ENCODE measurements at places on chromosomes 7 and 10.

DNA sequence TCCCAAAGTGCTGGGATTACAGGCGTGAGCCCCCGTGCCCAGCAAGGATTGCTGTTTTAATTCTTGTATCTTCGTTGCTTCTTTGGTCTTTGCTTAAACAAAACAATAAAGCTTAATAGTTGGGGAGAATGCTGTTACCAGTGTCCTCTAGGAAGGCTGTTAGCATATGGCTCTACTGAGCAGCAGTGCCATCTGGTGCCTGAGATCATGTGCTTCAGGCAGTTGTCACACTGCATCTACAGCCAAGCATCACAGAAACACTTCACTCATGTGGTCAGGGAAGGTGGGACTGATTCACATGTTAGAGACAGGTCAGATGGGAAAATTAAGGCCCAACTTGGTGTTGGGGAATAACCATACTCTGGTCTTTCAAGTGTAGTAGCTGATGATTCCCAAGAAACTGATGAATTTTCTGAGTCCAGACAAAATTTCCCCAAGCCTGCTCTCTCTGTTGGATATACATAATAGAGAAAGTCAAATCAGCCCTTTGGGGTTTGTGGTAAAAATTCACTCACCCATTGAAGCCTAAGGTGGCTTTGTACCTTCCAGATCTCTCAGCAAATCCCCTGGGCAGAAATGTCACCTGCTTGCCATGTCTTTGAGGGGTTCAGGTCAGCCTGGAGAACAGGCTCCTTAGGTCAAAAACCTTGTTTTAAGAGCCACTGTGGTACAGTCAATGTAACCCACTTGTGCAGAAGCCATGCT, 28.4 kb downstream of the UBE2D4 start:
- DNase-seq, result peak; percentile 50

GRCh38 chr10:79416578-79417255, 28.7 kb downstream of the ZCCHC24 start:
- DNase-seq, result no peak

- DNase-seq, result no peak
Observed at GRCh38 chr7:111756687-111757178, 194.4 kb upstream of the IMMP2L start.

DNA sequence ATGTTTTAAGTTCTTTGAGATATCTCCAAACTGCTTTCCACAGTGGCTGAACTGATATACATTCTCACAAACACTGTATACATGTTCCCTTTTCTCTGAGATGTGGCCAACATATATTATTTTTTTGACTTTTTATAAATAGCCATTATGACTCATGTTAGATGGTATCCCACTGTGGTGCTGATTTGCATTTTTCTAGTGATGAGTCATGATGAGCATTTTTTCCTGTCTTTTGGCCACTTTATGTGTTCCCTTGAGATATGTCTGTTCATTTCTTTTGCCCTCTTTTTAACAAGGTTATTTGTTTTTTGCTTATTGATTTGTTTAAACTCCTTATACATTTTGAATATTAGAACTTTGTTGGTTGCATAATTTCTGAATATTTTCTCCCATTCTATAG, 1055.1 kb downstream of the NXPH1 start:
- no peak for DNase-seq

DNA sequence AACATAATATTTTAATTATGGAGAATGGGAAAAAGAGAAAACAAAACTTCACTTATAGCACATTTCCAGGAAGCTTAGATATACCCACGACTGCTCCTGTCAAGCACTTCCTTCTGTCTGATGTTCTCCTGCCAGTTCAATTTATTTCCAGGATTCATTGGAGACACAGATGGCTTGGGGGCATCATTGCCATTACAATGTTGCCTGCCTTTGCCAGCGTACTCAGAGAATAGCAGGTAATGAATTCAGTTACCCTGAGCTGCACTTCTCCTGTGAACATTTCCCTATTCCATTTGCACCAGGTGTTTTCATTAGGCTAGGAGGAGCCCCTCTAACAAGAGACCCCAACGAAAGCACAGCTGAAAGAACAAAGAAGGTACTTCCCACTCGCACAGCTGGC, 33.7 kb downstream of the INSIG1 start:
- no peak for DNase-seq

DNA sequence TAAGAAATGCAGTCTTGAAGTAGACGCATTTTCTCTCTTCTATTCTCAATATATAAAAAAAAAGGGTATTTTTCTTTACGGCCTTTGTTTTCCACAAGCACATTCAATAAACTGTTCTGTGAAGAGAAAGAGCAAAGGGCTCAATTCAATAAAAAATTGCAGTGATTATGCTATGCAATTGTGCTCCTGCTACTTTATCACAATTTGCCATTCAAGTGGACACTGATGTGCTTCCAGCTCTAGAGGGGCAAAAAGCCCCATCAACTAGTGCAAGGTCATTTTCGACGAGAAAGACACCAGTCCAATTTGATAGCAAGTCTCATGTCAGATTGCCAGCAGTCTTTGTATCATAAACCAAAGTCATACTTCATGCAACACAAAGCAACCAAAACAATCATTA, 82.6 kb upstream of the THSD7A start:
- no peak for DNase-seq

- DNase-seq, result no peak
Observed at GRCh38 chr10:121800831-121801230, 127.0 kb downstream of the ATE1 start.

- peak; percentile 63 for DNase-seq
Observed at GRCh38 chr10:69515699-69516259, 57.4 kb downstream of the NEUROG3 start.

DNA sequence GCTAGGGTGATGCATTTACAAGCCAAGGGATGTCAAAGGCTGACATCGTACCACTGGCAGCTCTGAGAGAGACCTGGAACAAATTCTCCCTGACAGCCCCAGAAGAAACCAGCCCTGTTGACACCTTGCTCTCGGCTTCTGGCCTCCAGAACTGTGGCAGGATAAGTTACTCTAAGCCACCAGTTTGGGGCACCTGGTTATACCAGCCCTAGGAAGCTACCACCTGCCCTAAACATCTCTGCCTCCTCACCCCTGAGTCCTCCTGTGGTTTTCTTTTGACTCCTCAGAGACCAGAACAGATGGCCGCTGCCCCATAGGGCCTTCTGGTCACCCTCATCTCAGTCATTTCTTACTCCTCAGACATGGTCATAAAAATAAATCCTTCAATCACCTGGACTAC, 107.4 kb downstream of the CPXM2 start:
- DNase-seq, result no peak

GRCh38 chr7:36128448-36129047, 24.5 kb upstream of the EEPD1 start:
- DNase-seq, result no peak

- no peak for DNase-seq
Observed at GRCh38 chr10:61775111-61775510, 112.4 kb downstream of the CABCOCO1 start.

Data from H1 (cell line).